ENCODE measurements at places on chromosomes 2 and 18.

DNA sequence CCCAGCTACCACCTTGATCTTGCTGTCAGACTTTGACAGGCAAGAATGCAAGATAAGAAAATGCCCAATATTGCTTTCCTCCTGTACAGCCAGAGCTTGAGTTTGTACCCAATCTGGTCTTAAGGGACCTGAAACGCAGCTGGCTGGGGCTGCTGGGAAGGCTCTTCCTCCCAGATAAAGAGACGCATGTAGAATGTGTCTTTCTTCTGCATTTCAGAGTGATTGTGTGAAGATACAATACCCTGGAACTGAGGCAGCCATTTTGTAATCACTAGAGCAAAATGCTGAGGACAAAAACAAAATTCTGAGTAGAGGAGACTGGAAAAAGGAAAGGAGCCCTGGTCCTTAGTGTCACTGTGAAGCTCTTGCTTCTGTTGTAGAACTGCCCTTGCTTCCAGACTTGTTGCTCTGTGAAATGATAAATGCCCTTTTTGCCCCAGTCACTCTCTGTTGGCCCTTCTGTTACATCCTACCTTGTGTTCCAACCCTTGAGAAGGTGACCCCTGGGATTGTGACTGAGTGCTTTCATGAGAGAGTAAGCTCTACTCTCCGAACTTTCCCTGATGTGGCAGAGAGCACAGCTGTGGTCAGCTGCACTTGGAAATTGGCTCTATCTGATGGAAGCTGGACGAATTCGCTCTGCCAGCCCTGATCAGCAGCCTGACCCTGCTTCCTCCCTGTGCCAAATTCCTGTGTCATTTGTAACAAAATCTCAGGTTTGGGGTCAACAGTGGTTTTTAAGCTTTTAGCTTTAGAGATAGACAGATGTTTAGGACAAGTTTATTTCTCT, 137.4 kb upstream of the RBMS1 start:
- no peak for DNase-seq

DNA sequence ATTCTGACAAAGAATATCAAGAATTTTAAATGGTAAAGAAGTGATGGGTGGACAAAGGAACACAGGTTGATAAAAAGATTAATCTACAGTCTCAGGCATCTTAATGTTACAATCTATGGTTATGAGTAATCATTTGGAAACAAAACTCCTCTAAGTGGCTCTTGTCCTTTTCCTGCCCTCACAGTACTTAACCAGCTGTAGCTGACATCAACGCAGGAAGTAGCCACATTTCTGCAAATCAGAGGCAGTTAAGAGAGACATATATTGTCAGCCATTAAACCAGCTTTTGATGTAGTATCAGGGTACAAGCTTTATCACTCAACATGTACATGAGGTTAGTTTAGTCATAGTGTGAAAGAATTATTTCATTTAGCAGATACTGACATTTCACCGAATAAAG, 244.6 kb downstream of the NR4A2 start:
- no peak for DNase-seq

DNA sequence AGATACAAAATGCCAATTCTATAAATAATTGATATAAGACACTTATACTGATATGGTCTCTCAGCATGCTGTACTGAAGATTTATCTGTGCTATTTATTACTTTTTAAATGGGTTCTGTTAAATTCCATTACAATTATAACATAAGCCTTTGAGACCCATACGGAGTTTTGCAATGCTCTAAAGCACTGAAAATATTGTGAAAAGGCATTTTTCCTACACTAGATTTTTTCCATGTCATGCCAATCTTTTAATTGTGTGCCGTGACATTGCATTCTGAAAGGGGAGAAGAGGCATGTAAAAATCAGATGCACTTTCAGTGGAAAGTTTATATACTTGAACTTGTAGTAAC, 46.5 kb downstream of the EFEMP1 start:
- DNase-seq: no peak

DNA sequence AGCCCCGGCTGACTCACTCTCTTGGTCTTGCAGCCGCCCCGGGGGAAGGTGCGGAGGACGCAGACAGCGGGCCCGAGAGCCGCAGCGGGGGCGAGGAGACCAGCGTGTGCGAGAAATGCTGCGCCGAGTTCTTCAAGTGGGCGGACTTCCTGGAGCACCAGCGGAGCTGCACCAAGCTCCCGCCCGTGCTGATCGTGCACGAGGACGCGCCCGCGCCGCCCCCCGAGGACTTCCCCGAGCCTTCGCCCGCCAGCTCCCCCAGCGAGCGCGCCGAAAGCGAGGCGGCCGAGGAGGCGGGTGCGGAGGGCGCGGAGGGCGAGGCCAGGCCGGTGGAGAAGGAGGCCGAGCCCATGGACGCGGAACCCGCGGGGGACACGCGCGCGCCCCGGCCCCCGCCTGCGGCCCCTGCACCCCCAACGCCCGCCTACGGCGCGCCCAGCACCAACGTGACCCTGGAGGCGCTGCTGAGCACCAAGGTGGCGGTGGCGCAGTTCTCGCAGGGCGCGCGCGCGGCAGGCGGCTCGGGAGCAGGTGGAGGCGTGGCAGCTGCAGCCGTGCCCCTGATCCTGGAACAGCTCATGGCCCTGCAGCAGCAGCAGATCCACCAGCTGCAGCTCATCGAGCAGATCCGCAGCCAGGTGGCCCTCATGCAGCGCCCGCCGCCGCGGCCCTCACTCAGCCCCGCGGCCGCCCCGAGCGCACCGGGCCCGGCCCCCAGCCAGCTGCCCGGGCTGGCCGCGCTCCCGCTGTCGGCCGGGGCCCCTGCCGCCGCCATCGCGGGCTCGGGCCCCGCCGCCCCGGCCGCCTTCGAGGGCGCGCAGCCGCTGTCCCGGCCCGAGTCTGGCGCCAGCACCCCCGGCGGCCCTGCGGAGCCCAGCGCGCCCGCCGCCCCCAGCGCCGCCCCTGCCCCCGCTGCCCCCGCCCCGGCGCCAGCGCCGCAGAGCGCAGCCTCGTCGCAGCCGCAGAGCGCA, 12.7 kb downstream of the SALL3 start:
- DNase-seq: no peak

GRCh38 chr18:49133112-49133511, 182.3 kb upstream of the SMAD7 start:
- DNase-seq: no peak

DNA sequence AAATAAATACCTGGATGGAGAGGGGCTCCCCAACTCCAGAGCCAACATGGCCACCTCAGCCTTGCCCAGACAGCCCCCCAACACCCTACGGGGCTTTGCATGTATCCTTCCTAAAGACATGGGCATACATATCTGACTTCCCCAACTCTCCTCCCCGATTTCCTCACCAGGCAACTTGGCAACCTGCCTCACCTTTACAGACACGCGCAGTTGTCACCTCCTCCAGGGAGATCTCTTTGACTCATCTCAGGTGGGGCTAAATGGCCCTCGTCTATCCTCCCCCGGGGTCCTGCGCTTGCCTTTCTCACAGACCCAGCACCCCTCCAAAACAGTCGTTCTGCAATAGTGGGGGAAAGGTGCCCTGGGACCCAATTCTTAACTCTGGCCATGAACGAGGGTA, 10.6 kb upstream of the BIN1 start:
- no peak for DNase-seq

- no peak for DNase-seq
These were observed 19.0 kb upstream of the DIPK1C start for GRCh38 chr18:74476140-74476539.

DNA sequence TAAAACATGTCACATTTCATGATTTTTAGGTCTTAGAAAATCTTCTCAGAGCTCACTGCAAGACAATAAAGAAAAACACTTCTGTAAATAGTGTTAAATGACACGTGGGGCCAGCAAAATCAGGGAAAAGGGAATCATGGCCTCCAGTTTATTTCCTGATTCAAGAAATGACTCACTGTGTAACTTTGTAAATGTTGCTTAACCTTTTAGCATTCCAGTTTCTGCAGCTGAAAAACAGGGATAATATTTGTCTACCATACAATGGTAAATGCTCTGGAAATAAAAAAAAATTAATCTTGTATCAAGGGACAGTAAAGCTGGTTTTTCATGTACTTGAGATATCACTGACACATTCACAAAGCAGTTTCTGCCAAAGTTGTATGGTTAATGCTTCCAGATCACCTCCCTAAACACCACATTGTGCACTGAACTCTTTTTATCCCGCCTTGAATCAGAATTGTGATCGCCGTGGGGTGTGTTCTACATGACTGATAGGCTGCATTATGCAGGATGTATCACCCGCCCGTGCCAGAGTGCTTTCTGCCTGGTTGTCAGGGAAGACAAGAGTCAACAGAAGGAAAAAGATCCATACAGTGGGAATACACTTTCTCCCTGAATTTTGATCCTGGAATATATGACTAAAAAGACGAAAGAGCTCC, 238.8 kb downstream of the IKZF2 start:
- DNase-seq: no peak

DNA sequence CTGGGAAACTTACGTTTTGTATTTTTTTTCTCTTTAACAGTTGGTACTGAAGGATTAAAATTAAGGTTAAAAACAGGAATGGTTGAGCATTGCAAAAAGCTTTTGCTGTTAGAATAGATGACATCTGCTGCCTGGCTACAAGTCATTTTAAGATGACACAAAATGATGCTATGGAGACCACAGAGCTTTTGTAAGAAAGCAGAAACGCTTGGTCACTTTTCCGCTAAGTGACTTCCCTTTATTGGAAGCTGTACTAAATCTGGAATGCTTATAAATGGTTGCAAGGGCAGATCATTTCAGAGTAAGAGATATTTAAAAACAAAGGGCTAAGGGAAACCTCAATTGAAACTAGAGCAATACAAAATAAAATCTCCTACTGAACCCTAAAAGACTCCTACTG, 544.0 kb downstream of the STK39 start:
- no peak for DNase-seq

DNA sequence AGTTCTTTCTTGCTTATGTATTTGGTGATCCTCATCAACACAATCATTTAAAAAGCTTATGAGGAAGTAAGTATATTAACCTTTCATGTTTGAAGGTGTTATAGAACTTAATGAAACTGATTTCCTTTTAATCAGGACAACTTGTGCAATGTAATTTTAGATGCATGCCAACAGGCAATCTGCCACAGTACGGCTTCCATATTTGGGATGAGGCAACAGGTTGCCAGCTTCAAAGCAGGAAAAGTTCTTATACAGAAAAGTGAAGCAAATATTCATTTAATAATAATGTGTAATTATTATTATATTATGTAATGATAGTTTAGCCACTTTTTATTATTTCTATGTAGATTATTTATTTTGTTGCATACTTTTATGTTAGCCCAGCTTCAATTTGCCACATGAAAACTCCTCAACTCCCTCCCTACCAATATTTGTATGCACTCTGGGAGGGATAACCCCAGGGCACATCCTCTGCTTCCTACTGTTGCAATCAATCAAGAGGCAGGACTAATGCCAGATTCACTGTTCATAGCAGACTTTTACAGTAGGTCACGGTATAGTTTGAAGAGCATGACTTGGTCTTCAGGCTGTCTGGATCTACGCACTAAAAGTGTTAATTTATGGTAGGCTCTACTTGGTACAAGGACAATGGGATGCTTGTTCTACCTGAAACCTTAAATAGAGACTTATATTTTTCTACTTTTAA, 277.2 kb downstream of the AGPS start:
- no peak for DNase-seq

GRCh38 chr2:114056294-114057143, 166.6 kb downstream of the ACTR3 start:
- DNase-seq: no peak

- no peak for DNase-seq
These were observed 173.1 kb downstream of the ASB1 start for GRCh38 chr2:238599549-238600505.

DNA sequence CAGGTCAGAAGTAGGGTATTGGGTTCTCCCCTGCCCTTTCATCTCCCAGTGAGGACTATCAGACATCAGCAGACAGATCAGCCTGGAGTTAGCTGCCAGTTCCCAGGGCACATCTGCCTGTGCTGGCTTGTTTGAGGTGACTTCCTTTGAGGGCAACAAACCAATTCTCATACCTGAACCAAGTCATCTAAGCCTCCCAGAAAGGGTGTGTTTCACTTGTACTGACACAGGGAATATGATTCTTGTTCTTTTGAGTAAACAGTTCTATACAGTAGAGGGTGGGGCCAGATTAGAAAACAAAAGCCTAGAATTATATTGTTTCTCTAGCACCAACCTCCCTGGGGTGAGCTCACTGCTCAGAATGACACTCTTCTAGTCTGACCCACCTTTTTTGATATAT, 591.9 kb downstream of the SLC4A3 start:
- DNase-seq: no peak

DNA sequence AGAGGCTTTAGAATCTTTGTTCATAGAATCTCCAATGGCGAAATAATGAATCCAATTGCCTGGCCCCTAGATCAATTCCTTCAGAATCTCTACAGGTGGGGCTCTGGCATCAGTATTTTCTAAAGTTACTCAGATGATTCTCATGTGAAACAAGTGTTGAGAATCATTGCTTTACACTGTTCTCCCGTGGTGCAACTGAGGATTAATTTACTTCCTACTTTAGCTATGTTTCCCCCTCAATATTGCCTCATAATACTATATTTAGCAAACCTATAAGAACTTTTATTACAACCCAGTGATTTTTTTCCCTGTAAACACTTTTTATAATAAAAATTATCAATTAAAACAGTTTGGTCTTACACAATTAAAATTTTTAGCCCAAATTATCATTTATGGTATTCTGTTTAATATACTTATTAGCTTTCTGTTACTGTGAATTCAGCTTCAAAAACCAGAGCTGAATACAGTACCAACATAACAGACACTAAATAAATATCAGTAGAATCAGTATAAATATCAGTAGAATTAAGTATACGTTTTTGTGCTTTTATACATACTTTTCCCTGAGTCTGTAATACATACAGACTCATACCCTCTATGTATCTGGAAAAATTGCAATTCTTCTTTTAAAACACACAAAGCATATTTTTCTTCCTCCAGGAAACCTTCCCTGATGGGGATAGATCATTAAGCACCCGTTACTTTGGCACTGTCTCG, 20.8 kb downstream of the SLC38A11 start:
- no peak for DNase-seq

GRCh38 chr2:222792001-222792611, 68.7 kb upstream of the ACSL3 start:
- no peak for DNase-seq

DNA sequence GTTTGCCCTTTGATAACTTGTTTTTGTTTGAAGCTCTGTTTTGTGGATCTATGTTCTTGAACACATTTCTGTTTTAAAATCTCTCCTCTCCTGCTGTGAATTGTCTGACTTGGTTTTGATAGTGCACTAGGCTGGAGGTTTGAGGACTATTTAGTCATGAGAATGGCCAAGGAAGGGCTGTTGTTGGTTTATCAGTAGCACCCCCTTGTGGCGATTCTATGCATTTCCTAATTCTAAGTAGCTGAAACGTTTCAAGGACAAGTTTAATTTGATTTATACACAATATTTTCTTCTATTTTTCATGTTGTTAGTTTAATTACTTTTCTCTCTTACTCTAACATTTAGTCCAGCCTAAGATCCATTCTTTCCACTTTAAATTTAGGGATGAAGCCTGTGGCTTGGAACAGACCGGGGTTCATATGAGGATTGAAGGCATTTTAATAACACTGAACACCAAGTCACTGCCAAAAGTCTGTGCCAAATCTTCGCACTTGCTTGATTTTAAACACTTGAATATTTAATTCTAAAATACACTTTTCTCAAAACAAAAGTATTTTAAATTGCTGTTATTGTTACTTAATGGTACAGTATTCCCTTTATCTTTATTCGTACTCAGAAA, 166.0 kb downstream of the SOCS6 start:
- DNase-seq: peak; percentile 51

- no peak for DNase-seq
These were observed 533.1 kb downstream of the RNF144A start for GRCh38 chr2:7450188-7450832.

- no peak for DNase-seq
These were observed 220.5 kb upstream of the ATP5MC3 start for GRCh38 chr2:175401956-175402469.

All from NCI-H1105 treated with DMSO at 0.1 percent for 48 hours (cell line).